ENCODE measurements at places on chromosomes 5 and 9.

GRCh38 chr9:121260457-121261106 lies 7.4 kb upstream of the GSN start:
- no peak for DNase-seq

- DNase-seq, result no peak
Observed at GRCh38 chr9:89483592-89484474, 14.1 kb downstream of the SEMA4D start.

DNA sequence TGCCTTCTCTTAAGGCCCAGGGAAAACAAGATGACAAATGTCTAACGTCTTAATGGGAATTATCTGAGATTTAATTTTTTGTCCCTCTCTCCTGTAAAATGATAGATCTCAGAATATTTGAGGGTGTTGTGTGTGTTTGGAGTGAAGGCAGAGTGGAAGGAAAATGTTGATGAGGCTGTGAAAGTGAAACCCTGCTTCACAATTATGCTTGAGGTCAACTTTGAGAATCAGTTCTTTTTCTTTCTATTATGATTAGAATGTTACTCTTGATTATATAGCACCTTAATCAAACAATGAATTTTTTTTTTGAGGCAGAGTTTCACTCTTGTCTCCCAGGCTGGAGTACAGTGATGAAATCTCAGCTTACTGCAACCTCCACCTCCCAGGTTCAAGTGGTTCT lies 5.5 kb upstream of the LOX start:
- DNase-seq, result no peak

DNA sequence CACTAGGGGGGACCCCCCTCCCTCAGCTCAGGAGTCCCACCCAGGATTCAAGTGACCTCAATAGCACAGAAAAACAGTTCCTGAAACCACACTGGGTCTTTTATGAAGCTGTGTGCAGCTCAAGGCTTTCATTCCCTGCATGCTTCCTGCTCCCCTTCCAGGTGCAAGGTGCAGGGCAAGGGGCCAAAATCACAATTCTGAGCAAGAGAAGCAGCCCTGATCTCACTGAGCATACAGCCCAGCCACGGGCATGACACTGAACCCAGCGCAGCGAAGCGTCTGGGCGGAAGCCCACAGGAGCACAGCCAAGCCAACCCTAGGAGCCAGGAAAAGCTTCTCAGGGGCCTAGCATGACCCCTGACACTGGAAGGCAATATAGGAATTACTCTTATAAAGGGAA lies 62.9 kb downstream of the IRX2 start:
- no peak for DNase-seq

DNA sequence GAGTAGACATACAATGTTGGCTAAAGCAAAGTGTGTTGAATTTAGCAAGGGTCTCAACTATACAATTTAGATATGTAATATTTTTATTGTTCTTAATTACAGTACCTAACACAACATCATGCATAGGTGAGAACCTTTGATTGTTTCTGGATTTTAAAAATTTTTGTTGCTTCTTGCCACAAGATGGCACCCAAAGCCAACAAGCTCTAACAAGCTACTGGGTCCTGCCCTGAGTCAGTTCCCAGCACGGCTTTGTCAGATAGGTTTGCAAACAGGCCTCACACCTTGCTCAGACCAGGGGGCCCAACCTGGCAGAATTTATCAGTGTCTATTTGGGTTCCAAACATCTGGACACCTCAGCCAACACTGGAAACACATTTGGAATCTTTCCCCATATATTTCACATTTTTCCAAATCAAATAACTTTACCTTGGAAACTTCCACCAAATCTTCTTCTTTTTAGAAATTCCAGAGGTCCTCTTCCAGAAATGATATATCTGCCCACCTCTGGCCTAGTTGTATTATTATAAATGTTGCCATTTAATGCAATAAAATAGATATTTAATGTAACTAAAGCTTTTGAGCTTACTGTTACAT lies 49.5 kb upstream of the EGFLAM start:
- peak; percentile 45 for DNase-seq

DNA sequence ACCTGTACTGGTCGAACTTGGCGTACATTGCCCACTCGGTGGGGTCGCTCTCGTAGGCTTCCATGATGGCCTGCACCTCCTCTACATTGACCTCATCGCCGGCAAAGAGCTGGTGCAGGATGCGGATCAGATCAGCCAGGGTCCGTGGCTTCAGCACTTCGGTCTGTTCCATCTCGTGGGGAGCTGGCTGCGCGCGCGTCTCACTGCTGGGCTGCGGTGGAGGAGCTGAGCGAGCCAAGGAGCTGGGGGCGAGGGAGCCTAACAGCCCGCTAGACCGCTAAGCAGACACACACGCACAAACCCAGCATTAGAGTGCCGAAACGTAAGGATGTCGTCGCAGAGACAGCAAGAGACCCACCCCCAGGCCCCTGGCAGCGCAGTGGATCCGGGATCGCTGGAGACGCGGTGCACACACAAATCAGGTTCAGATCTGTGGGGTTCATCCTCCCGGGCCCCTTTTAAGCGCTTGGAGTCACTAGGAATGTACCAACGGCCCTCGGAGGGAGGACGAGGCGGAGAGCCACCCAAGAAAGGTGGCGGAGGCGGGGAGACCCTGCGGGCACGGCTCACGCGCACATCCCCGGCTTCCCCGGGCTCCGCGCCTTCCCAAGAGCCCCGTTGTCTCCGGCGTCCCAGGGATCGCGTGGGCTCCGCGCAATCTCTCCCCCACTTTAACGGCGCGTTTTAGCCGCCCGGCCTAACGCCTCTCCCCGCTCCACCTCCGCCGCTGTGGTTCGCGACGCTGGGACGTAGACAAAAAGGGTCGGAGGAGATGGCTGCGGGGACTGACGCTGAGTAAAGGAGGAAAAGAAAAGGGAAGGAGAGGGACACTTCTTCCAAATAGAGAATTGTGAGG lies at the start of gene CDO1:
Gene CDO1, minus strand, starts transcription at position 434 of the 856 bp plus-strand sequence. Its CDS starts 262 bp downstream, at position 172.
- DNase-seq, result peak; percentile 68

DNA sequence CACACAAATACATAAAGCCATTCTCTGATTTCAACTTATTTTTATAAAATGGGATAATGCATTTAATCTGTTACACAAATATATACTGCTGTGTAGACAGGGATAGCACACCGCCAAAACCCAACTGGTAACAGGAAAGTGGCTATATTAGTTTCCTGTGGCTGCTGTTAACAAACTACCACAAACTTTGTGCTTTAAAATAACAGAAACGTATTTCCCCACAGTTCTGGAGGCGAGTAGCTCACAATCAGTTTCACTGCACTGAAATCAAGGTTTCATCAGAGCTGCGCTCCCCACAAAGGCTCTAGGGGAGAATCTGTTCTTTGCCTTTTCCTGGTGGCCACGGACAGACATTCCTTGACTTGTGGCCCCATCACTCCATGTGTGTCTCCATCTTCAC lies 94.0 kb downstream of the MLLT3 start:
- DNase-seq, result no peak

DNA sequence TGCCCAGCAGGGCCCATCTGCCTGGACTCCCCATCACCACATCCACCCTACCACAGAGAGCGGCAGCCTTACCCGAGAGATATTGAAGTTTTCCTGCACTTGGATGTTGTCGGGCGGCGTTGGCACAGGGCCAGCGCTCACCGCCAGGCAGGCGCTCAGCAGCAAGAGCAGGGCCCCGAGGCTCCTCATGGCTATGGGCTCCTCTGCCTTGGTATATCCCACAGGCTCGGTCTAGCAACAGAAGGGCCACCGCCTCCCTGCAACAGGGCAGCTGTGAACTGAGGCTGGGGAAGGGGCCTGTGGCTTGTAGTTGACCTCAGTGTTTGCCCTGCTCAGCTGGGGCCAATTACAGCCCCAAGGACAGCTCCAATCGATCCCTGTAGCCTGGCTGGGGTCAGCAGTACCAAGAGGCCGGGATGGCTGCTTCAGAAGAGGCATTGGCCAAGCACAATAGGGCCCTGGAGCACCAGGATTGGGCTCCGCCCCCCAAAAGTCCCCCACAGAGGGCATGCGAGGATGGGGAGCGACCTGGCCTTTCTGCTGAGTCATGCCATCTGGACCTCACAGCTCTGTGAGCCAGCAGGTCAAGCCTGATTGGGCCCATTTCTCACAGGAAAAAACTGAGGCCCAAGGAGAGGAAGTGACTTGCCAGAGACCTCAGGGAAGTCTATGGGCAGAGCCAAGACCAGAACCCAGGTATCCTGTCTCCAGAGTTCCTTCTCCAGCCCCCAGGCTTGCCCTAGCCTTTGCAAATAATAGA lies at the start of gene AMBP:
Gene AMBP, minus strand, starts transcription at position 280 of the 760 bp plus-strand sequence. Its CDS starts 91 bp downstream, at position 189.
- DNase-seq, result no peak

- DNase-seq, result no peak
Observed at GRCh38 chr5:126682856-126683255, 82.1 kb downstream of the PHAX start.

- DNase-seq, result no peak
Observed at GRCh38 chr9:14393418-14393817, 79.5 kb upstream of the NFIB start.

DNA sequence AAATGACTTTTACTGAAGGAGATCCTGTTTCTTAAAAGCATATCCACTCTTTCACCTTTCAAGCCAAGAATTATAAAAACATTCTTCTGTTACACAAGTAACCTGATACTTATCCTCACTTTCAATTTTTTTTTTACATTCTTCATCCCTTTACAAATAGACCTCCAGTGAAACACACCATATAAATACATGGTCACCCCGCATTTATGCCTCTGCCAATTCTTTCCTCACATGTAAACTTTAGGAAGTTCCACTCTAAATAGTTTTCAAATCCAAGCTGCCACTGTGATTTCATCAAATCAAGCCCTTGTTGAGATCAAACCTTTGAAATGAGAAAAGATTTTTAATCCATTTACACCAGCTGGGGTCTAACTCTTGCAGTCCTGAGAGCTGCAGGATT lies 40.0 kb downstream of the GAS1 start:
- DNase-seq, result no peak

DNA sequence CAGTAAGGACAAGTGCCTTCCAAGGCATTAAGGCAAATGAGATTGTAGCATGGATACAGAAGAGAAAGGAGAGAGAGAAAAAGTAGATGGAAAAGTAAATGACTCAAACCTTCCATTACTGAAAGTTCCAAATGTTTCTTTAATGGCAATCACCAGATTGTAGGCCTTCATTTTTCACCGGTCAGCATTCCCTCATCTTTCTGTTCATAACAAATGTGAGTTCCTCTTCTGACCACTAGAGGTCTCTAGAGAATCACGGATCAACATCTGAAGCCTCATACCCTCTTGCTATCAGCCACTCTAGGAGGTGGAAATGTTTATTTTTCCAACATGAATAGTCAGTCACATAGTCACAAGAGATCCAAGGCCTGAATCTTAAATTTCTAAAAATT lies 73.6 kb upstream of the RPS23 start:
- peak; percentile 77 for DNase-seq

GRCh38 chr5:97838214-97838613 lies 655.2 kb upstream of the RIOK2 start:
- peak; percentile 95 for DNase-seq

- DNase-seq, result peak; percentile 62
Observed at GRCh38 chr5:170907758-170908157, 45.9 kb downstream of the RANBP17 start.

DNA sequence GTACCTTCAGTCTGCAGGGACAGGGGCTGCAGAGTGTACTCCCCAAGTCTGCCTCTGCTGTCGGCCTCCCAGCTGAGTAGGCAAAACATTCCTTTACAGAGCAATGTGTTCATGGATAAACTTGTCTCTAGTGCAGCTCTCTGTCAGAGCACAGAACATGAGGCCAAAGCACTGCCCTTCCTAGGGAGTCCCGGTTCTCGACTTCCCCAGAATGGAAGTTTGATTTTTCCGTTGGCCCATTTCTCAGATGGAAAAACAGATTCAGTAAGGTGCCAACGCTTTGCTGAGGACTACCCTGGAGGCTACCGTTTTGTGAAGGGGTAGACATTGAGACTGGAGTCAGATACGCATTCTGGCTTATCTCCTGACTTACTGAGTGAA lies 422 bp upstream of the TRIM32 start:
- no peak for DNase-seq

GRCh38 chr5:150398722-150399523 lies 13.8 kb downstream of the CD74 start:
- DNase-seq, result no peak

GRCh38 chr5:16539169-16539666 lies 73.6 kb upstream of the ZNF622 start:
- peak; percentile 92 for DNase-seq

- DNase-seq, result no peak
Observed at GRCh38 chr9:135962696-135963307, 1.6 kb upstream of the UBAC1 start.

DNA sequence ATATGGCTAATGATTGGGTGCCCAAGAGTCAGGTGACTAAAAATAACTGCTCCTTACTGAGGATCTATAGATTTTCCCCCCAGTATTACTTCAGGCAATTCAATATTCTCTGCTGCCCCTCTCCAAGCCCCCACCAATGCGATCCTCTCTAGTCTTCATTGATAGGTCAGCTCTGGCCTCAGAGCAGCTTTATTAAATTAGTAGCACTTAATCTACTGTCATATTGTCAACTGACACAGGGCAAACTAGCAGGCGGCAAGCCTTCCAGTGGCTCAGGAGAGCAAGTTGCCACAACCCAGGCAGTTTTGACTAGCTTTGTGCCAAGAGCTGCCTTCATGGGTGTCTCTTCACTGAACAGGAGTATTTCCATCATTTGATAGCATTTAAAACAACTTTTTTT lies 462.9 kb downstream of the BNC2 start:
- no peak for DNase-seq

DNA sequence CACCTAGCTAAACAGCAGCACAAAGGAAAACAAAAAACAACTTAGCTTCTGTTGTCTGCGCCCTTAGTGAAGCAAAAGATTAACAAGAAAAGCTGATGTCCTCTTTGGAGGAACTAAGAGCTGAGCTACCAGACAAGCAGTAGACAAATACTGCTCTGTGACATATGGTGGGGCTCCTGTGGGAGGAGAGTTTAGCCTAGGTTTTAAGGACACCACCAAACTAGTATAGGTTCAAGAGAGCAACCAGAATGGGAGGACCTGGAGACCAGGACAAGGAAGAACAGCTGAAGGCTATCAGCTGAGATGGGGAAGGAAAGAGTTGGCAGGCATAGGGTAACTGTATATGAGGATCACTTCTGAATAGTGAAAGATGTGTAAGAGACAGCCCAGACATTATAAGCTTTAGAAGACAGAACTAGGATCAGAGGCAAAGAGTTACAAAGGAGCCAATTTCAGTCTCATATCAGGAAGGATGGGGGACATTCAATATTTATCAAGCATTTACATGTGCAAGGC lies 27.2 kb downstream of the FBXW2 start:
- DNase-seq, result no peak

GRCh38 chr5:24364711-24365110 lies 280.1 kb downstream of the CDH10 start:
- no peak for DNase-seq

DNA sequence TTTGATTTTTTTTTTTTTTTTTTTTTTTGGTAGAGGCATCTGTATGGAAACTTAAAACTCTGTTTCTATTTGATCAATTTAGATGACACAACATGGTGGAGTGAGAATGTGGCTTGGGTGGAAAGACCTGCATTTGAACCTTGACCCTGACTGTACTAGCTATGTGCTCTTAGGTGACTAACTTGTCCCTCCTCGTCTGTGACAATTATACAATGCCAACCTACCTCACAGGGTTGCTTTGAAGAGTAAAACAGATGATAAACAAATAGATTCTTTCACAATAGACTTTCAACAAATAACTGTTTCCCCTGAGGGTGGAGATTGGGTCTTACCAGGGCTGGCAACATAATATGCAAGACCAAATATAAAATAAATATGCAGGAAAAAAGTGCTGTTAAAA lies 109.3 kb downstream of the CRB2 start:
- no peak for DNase-seq

- no peak for DNase-seq
Observed at GRCh38 chr5:180604271-180604670, 13.0 kb upstream of the SCGB3A1 start.
